ENCODE measurements at places on chromosomes 7 and 10.
A peak's percentile ranks its signal among the peaks of the same experiment; 100 is the strongest.

- DNase-seq: no peak
Measured at GRCh38 chr7:144738708-144739314, 97.0 kb downstream of the TPK1 start.

DNA sequence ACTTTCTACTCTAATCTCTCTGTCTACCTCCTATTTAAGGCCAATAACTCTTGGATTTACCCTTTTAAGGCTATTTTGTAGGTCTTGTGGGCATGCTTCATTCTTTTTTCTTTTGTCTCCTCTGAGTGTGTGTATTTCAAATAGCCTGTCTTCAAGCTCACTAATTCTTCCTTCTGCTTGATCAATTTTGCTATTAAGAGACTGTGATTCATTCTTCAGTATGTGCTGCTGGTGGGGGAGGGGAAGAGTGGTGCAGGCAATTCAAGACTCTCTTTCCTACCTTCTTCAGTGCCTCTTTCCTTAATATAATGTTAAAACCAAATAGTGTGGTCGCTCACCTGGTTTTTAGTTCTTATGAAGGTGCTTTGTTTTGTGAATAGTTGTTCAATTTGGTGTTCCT lies 20.0 kb downstream of the ABCB1 start:
- DNase-seq: no peak

DNA sequence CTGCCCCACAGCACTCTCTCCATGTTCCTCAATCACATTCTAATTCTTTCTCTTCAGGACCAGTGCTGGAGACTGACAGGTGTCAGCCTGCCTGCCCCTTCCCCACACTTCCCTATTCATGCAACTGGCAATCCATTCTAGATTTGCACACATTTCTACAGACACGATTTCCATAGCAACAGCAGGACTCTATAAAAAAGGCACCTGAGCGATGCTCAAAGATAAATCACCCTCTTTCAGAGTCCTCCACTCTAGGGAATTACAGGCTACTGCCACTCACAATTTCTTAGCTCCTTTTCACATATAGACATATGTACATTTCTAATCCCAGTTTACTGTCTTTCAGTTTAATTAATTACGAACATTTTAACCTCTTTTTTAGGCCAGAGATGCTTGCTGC lies 118.1 kb upstream of the ANKRD1 start:
- DNase-seq: no peak

- DNase-seq: peak; percentile 90
Measured at GRCh38 chr7:83677180-83677866, 28.4 kb upstream of the SEMA3E start.

DNA sequence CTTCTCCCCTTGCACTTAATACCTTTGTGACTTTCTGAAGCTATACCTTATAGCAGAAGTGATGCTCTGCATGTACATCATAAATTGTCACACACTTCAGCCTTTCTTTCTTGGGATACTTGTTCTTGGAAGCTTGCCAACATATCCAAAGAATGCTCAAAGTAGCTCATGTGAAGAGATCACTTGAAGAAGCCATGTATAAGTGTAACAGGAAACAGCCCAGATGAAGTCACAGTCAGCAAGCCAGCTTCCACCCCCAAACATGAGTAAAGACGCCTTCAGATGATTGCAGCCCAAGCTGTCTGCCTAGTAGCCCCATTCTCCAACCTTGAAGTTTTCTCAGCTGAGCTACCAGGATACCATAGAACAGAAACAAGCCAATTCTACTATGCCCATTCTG lies 50.9 kb downstream of the DGKB start:
- DNase-seq: no peak

DNA sequence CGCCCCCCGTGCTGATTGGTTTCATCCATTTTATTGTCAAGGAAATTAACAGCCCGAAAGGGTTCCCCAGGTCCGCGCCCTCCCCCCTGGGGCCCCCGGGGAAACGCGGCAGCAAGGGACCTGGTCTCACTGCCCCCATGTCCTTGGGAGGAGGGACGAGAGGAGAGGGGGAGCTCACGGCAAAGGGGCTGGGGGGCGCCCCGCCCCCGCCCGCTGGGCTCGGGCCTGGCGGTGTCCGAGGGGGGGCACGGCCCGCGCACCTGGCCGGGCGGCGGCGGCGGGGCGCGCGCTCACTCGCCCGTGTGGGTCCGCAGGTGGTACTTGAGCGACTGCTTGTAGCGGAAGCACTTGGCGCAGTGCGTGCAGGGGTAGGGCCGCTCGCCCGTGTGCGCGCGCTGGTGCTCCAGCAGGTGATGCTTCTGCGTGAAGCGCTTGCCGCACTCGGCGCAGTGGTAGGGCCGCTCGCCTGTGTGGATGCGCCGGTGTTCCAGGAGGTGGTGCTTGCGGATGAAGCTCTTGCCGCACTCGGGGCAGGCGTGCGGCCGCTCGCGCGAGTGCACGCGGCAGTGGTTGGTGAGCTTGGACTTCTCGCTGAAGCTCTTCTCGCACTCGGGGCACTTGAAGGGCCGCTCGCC lies 29.3 kb downstream of the ZNF777 start:
- no peak for DNase-seq
